ENCODE measurements at places on chromosomes 16 and 17. TPM values are rescaled to one million over a fixed set of nuclear protein-coding genes. Genes with fewer than 3 reads are reported as not detected.

The TBC1D26 gene
- total RNA-seq, result not detected

GRCh38 chr17:12983991-12984884 lies 33.6 kb downstream of the ELAC2 start:
- peak; percentile 88 for DNase-seq

The SAMD14 gene
- total RNA-seq, result 3.2 TPM

The HBA1 gene
- 585 TPM for total RNA-seq

DNA sequence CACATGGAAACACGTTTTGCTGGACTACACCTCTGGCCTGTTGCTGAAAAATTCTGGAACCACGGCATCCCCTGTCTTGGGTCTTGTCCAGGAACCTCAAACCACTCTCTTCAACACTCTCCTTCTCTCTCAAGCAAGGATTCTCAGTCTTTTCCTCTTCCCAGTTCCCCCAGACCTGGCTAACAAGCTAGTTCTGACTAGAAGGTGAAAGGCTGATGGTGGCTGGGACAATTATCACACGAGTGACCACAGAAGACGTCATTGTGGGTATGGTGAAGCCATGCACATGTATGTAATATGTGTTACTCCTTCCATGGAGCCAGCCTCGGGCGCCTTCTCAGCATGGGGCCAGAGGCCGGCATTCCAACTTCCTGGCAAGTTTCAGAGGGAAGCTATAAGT lies 123.0 kb downstream of the CDYL2 start:
- DNase-seq, result no peak

DNA sequence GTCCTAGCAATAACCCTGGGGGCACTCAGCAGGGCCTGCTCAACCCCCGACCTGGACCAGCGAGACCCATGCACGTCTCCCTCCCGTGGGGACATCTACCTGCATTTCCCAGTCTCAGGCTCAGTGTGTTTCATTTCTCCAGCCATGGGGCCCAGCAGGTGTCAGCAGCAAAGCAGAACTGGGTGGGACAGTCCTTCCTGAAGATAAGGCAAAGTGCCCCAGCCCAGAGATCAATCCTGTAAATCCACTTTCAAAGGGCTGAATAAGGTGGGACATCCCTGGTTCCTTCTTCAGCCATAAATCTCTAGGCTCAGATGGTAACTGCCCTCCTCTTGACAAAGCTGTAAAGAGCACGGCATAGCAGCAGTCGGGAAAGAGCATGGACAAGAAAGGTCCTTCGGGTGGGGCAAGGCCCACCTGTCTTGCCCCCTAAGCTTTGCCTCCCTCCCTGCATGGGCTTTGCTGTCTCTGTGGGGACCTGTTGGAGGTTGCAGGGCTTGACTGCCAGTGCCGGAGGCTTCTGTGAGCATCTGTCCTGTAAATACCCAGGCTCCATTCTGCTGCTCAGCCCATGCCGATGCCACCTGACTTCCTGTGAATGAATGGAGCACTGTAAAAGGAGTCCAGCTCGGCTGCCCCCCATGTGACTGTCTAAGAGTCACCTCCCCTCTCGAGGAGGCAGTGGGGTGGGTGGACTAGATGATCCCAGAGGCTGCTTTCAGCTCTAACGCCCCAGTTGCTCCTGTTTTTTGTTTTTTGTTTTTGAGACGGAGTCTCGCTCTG lies 84.8 kb upstream of the TBC1D3K start:
- no peak for DNase-seq

The AANAT gene
- total RNA-seq, result not detected

DNA sequence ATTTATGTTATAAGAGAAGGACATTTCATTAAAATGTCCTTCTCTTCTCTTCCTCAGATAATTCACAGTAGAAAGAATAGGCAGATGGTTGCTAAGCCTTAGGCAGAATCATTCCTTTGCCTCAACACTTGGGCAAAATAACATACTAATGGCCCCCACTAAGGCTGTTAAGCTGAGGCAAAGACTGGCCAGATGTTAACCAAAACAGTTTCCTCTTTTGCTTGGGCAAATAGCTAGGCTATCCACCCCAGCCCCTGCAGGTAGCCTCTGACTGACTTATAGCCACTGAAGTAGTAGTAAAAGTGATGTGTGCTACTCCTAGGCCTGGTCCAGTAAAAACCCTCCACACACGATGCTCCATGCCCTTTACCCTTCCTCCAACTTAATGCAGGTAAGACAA lies 55.2 kb downstream of the SPAG9 start:
- DNase-seq, result no peak

The HEATR9 gene
- total RNA-seq, result not detected

The ARHGAP44 gene
- 19.3 TPM for total RNA-seq

GRCh38 chr16:70689970-70690891 lies 4.4 kb upstream of the MTSS2 start:
- no peak for DNase-seq

- no peak for DNase-seq
Observed at GRCh38 chr17:81867170-81867990, 3.8 kb downstream of the ARHGDIA start.

- no peak for DNase-seq
Observed at GRCh38 chr17:66682283-66682682, 152.6 kb upstream of the CACNG5 start.

- no peak for DNase-seq
Observed at GRCh38 chr17:74592087-74592990, at the start of gene CD300LD. TSS of gene CD300LD (minus strand) at chr17:74592283. CDS start at chr17:74592202, 81 bp downstream.

Measured in ascending aorta (tissue), 2 donors.